ENCODE measurements at places on chromosomes 2 and 18.

GRCh38 chr2:174753038-174753633 lies 11.1 kb downstream of the CHRNA1 start:
- no peak for DNase-seq

DNA sequence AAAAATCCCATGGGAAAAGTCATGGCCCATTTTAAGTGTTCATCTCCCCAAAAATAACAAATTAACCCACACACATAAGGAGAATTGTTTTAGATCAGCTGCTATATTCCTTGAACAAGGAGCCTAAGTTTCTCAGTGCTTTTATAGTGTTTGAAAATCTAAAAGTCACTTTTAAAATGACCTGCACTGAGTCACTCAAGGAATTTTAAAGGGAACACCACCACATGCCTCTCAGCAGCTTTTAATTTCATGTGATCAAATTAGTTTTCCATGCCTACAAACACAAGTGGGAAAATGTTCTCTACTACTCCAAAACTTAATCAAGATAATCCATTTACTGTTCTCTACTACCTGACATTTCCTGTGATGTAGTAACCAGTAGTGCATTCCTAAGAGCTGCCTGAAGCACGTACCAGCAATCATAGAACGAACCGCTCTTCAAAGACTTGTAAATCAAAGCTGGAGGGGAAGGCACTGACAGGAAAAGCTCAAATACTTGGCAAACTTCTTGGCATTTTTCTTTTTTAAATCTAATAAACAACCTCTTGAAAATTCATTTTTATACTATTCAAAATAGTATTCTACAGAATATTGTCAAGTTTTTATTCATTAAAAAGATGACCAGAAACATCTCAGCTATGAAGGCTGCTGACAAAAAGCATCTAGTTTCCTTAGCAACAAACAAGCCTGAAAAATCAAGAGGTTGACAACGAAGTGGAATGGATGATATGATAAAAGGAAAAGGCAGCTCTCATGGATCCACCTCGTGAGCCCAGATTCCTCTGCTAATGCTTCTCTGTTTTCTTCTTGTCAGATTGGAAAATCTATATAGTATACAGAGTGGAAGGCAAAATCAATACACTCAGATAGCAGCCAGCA lies 37.2 kb downstream of the LRPPRC start:
- DNase-seq: no peak

DNA sequence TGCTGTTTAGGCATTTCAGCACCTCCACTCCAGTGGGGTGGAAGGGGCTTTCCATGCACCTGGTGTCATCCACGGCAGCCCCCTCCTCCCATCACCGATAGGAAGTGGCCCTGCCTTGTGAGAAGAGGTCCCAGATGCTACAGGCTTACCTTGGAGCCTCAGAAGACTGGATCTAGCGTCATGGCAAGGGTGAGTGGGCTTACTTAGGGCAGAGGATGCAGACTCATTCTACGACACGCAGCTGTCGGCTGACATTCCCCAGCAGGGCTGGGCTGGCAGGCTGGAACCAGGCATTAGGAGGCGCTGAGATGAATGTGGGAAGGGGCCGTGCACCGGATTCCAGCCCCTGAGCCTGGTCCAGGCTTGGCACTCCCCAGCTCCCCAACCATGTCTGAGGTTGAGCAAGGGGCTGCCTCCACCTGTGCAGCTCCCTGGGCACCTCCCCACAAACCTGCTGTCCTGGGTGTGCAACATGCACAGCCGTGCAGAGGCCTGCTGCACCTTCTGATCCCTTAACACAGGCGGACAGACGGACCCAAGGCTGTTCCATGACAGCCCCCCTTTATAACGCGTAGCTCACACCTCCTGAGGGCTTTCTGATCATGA lies 1.7 kb upstream of the PRLH start:
- DNase-seq: no peak

DNA sequence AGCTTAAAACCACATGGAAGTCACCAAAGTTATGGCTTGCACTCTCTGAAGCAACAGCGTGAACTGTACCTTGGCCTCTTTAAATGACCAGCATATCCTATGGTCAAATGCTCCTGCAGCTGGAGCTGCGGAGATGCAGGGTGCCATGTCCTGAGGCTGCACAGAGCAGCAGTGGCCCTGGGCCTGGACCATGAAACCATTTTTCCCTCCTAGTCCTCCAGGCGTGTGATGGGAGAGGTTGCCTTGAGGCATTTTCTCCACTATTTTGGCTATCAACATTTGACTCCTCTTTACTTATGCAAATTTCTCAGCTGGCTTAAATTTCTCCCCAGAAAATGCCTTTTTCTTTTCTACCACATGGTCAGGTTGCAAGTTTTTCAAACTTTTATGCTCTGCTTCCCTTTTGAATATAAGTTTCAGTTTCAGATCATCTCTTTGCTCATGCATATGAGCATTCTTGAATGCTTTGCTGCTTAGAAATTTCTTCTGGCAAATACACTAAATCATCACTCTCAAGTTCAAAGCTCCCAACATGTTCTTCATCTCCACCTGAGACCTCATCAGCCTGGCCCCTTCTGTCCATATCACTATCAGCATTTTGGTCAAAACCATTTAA lies 82.9 kb upstream of the TMEFF2 start:
- no peak for DNase-seq

Data from osteocyte (in vitro differentiated cells).